Fibroblast of the aortic adventitia (primary cell): ENCODE measurements at places on chromosomes 13 and 19.

DNA sequence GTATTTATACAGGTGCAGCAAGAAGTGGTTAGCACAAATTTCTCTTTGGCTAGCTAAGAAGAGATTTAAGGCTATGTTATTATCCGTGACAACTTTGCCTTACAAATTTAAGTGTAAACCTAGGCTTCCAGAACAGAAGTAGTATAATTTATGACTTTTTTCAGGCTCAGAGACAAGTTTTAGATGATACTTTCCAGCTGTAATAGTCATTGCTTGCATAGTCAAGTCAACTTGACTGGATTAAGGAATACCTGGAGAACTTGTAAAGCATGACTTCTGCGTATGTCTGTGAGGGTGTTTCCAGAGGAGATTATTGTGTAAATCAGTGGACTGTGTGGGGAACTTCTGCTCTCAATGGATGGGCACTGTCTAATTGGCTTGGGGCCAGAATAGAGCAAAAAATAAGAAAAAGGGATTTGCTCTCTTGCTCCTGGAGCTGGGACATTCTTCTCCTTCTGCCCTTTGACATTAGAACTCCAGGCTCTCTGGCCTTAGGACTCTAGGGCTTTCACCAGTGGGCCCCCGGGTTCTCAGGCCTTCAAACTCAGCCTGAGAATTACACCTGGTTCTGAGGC lies 33.0 kb downstream of the CYSLTR2 start:
- DNase-seq, result peak; percentile 1

GRCh38 chr19:13043285-13043684 lies 48.0 kb downstream of the NFIX start:
- no peak for DNase-seq

GRCh38 chr19:18379803-18380747 lies 5.9 kb upstream of the GDF15 start:
- peak; percentile 97 for DNase-seq

- peak; percentile 47 for DNase-seq
Observed at GRCh38 chr19:45469945-45470761, 2.4 kb downstream of the FOSB start.

DNA sequence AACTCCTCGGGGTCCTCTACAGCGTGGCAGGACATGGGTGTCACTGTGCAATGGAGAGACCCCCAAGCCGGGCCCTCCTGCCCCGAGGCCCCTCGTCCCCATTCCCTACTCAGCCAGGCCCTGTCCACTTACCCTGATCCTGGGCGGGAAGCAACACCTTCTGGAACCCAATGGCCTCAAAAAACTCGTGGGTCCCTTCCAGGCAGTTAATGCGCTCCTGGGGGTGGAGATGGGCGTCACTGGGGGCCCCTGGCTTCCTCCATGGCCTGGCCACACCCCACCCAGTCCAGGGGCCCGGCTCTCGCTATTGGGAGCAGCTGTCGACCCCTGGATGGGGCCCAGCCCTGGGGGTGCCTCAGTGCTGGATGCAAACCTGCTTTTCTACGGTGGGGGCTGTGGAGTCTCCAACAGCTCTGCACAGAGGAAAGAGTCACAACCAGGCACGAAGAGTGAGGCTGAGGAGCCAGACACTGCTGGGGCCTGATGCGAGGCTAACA lies 10.8 kb downstream of the UBXN6 start:
- DNase-seq, result no peak

DNA sequence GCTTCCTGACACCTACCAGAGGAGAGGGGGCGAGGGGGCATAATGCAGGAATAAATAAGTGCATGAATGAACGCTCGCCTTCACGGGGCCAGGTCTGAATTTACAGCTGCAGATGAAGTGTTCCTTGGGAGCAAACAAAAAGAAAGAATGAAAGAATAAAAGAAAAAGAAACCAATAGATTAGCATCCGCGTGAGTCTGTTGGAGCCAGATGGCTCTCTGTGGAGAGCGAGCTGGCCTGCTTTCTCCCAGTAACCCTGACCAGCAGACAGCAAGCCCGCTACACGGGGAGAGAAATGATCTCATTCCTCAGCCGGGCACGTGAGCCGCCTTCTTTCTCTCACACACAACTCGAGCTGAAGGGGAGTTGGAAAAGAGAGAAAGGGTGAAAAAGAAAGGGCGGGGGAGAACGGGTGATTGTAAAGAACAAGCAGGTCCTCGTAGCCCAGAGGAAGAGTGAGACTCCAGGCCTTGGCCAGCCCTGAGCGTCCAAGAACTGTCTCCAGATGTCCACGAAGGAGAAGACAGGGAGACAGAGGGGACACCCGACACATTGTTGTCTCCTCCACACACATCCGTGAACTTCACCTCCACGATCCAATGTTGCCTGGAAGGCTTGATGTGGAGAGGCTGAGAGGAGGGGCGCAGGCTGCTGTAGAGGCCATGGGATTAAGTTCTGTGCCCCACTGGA lies 81.4 kb downstream of the RNASEH2B start:
- peak; percentile 70 for DNase-seq

GRCh38 chr19:35612224-35612558 lies 344 bp upstream of the HAUS5 start:
- DNase-seq, result no peak

- no peak for DNase-seq
Observed at GRCh38 chr19:44725251-44725650, 23.3 kb upstream of the BCL3 start.

- DNase-seq, result no peak
Observed at GRCh38 chr19:2487090-2487489, 11.2 kb downstream of the GADD45B start.

DNA sequence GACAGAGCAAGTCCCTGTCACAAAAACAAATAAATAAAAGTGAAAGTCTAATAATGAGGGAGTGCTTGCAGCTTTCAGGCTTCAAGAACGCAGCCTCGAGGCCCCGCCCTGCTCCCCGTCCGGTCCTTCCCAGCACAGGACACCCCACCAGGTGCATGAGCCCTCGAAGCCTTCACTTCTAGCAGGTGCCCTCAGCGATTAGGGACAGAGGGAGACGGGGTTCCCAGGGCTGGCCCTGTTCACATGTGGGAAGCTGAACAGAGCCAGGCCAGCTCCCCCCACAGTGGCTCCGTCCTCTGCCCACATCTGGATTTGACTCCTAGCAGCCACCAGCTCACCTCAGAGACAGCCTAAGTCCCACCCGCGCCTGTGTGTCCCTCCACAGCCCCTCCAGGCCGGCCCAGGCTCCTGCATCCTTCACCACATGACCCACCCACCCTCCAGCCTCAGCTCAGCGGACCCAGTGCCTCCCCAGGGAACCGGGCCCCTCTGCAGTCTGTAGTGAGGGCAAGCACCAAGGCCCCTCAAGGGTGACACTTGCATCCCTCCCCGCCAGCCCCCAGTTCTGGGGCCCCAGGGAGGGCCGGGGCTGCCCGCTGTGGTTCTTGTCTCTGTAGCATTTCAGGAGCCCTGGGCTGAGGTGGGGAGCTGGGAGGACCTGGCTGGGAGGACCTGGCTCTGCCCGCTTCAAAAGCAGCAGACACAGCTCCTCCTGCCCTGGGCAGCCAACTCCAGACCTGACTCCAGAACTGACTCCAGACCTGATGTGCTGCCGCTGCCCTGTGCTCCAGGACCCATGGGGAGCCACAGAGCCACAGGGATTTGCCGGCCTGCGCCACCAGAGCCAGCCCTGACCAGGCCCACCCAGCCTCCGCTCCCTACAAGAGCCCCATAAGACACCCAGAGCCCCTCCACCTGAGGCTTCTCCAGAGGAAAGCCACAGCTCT lies 27.2 kb downstream of the GPX4 start:
- DNase-seq, result peak; percentile 21

DNA sequence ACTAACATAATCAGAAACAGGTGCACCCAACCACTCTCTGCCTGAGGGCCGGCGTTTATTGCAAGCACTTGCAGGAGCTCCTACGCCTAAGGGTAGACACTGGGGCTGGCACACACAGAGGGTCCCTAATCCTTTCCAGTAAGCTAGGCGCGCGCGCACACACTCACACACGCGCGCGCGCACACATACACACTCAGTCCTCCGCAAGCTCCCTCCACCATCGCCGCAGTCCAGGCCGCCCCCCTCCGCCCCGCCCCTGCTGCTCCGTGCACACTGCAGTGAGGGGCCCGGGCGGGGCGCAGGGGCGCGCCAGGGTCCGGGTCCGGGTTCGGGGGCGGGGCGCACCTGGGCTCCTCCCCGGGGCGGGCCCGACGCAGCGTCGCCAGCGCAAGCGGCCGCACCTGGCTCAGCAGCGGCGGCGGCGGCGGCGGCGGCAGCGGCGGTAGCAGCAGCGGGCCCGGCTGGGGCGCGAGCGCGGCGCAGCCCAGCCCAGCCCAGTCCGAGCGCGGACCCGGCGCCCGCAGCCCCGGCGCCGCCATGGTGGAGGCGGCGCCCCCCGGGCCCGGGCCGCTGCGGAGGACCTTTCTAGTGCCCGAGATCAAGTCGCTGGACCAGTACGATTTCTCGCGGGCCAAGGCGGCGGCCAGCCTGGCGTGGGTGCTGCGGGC lies at the start of gene CAMSAP3:
CAMSAP3 (plus strand) TSS at position 398 of the 668 bp plus-strand sequence; CDS start at position 538, 140 bp downstream.
- peak; percentile 13 for DNase-seq

GRCh38 chr13:37173214-37173613 lies 67.8 kb upstream of the CSNK1A1L start:
- DNase-seq, result peak; percentile 91

DNA sequence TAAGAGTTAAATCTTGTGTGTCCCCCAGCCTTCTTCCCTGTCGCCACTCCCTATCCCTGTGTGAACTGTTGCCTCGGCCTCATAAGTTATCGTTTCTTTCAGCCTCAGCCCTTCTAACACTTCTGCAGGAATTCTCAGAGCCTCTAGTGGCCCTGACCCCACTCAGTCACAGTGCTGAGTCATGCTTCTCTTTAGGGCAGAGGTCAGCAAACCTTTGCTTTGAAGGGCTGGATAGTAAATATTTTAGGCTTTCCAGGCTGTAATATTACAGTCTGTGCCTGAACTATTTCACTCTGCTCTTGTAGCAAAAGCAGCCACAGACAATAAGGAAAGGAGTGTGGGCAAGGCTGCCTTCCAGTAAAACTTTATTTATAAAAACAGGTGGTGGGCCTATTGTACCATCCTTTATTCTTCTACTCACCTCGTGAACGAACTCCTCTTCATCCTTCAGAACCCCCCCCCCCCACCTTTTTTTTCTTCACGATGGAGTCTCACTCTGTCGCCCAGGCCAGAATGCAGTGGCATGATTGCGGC lies 22.1 kb downstream of the MYO9B start:
- peak; percentile 46 for DNase-seq

GRCh38 chr19:2186071-2186846 lies 22.5 kb downstream of the DOT1L start:
- DNase-seq, result peak; percentile 99

DNA sequence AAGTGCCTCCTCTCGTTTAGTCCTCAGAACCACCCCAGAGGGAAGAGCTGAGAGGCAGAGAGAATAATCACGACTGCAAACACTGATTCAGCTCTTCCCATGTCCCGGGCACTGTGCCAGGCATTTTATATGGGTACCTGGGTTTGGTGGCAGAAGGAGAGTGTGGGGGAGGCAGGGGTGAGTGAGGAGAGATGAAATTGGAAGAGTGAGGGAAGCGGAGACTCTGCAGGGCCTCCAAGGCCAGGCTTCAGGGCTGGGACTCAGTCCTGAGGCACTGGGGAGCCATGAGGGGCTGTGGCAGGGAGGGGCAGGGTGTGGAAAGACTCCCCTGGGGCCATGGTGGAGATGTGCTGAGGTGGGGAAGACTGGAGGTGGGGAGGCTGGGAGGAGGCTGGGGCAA lies 8.7 kb downstream of the SYNGR4 start:
- no peak for DNase-seq

GRCh38 chr13:39129213-39129612 lies 91.0 kb downstream of the NHLRC3 start:
- no peak for DNase-seq

- no peak for DNase-seq
Observed at GRCh38 chr19:2733930-2734588, 5.8 kb downstream of the SLC39A3 start.

DNA sequence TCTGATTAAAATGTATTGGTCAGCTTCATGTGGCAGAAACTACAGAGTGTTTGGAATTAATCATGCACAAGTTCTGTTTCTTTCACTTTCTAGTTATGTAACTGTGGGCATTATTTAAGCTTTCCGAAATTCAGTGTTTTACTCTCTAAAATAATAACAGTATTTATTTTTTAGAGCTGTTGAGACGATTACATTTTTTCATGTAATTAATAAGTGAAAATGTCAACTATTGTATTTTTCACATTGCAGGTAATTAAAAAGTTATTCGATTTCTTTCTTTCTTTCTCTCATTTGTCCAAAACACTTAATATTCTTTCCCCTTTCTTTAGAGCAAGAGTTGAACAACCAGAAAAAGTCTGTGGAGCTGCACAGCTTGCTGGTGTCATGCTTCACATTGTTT lies 559.4 kb upstream of the PCDH20 start:
- DNase-seq, result no peak

DNA sequence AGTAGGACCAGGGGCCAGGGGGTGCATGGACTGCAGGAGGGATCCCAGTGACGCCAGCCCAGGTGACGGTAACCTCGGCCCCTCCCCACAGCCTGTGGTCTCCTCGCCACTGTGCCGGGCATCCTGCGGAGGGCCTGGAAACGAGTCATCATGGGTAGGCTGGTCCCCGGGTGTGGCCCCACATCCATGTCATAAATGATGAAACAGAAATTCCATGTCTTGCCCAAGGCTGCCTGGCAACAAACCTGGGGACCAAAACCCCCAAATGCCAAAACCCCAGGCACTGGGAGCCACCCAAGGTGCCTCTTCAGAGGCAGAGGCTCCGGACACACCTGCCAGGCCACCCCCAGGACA lies 20.9 kb downstream of the MAP2K2 start:
- no peak for DNase-seq

DNA sequence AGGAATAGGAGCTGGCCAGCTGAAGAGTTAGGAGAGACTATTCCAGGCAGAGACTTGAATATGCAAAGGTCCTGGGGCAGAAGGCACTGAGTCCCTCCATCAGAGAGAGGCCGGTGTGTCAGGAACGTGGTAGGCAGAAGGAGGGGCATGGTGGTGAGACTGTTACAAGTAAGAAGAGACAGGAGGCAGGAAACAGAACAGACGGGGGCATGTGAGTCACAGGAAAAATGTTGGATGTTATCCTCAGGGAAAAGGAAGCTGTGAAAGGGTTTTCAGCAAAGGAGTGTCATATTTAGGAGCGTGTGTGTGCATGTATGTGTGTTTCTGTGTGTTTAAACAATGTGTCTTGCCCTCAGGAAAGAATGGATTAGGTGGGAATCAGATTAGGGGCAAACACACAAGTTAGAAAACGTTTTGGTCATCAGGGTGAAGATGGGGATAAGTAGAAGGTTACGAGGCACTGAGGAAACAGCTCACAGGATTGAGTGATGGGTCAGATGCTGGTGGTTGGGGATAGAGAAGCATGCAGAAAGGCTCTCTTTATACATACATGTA lies 1.1 kb downstream of the EDDM13 start:
- DNase-seq, result peak; percentile 9

- DNase-seq, result no peak
Observed at GRCh38 chr19:56681702-56682101, 10.1 kb upstream of the ZNF835 start.

DNA sequence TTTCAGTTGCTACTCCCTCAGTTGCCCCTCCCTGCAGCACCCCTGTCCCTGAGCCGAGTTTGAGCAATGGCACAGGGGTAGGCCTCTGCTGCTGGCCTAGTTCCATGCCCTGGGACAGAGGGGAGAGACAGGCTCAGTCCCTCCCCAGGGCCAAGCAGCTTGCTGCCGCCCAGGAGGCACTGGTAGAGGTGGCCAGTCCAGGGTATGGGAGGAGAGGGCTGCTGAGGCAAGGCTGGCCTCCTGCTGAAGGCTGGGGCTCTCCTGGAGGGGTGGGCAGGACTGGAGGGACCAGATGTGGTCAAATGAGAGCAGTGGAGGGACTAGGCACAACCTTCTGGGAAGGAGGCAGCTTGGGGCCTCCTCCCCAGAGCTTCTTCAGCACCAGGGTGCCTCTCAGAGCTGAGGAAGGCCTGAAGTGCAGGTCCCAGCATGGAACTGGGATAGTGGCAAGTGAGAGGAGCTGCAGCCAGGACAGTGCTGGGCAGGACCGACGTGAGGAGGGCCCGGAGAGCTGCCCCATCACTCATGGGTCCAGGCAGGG lies 29.8 kb upstream of the VSTM2B start:
- no peak for DNase-seq
